ENCODE measurements at places on chromosomes 6 and 20.

DNA sequence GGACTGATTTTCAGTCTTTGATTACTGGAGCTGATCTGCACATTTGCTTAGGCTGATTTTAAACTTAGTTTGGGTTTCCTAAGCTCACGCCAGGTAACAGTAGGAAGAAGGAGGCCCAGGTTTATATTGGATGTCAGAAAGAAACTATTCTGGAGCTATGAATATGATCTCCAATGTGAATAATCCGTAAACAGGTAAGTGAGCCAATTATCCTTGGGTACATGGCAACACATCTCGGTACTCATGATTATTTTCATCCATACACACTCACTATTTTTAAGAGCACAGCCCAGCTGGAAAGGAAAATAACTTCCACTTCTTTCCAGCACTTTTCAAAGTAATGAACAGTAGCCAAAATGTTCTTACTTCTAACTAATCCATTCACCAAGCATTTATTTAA lies 7.0 kb downstream of the ATXN1 start:
- no peak for DNase-seq

- DNase-seq, result no peak
These were observed 126.1 kb downstream of the TFAP2C start for GRCh38 chr20:56755201-56755600.

GRCh38 chr20:23148731-23149570 lies 62.8 kb upstream of the CD93 start:
- DNase-seq, result no peak

DNA sequence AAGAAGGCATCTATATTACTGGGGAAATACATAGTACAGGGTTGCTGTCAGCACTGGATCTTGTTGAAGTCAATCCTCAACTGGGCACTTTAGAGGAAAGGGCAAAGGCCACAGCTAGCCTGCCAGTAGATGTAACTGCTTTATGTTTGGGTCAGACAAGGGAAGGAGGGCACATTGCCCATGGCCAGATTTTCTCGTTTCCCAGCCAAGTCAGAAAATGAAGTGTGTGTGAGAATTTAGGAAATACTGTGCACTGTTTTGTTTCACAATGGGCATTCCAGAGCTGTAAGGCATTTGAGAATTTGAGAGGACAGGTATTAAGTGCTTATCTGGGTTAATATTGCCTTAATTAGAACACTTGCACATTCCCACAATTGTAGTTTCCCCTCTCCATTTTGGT lies 183.9 kb upstream of the MCHR2 start:
- DNase-seq, result no peak

DNA sequence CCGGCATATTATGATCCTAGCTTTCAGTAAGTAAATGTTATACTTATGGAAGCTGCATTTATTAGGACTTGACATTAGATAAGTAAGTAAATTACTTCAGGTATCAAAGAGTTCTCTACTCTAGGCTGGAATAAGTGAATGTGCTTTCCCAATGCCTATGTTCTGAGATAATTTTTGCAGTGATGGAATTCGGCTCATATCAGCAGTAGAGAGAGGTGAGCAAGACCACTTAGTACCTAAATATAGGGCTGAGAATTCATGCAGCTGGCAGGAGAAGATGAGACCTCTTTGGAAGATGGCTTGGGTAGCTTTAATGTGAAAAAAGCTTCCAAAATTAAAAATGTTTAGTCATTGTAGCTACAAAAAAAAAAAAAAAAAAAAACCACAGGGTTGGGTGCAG lies 13.3 kb upstream of the BEND3 start:
- DNase-seq, result no peak

DNA sequence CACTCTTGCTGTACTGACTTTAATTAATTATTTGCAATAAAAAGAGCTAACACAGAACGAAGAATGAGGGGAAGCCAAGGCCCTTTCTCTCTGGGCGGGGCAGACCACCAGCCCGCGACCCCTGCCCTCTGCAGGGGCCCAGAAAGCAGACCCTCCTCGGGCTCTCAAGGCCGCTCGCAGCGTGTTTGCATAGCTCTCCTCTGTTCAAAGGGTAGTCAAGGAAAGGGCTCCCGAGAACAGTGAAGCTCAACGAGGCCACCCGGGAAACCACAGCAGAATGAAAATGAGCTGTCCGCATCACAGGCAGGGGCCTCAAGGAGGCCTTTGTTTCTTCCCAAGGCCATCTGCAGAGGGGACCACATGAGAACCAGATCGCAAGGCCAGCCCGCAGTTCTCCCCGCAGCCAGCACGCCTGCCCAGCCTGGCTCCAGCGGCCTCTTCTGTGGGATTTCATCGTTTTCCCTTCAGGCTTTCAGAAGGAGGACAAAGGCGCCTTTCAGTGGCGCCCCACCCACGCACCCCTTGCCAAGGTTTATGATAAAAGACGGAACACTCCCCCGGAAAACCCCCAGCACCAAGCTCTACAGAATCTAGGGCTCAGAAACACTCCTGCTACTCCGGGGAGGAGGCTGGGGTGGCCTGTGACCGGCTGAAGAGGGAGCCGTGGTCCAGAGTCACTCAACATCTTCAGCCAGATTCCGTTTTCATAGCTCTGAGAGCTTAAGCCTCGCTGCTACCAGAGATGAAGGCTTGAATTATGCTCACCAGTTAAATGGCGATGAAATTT lies 25.3 kb downstream of the ACSS1 start:
- no peak for DNase-seq

DNA sequence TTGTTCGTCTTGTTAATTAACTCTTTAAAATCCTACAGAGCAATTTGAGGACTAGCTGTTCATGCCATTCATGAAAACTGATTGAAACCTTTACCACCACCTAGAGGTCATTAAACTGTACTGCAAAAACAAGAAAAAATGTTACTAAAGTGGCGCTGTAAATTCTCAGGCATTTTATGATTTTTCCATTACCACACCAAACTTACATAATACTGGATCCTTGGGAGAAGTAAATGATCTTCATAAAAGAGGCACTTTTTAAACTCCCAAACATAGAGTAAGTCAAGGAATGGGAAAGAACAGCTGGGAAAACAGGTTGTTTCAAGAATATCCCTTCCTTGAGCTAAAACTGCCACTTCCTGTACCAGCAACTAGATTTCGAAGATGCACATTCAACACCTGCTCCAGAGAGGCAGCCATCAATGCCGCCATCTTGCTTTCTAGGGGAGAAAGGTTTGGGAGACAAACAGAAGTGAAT lies 54.3 kb downstream of the MYLIP start:
- peak; percentile 46 for DNase-seq

DNA sequence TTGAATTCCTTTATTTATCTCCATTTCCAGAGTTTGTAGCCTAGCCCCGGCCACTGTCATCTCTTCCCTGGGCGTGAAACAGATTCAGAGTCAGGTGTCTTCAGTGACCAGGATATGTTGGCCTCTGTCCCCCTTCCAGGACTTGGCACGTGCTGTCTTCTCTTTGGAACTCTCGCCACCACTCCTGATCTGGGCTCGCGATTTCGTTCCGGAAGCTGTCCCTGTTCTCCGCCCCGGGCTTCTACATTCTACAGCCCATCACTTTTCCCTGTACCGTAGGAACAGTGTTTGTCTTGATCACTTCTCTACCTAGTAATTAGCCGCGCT lies 739 bp downstream of the GSS start:
- peak; percentile 17 for DNase-seq

GRCh38 chr6:158379336-158379735 lies 67.1 kb downstream of the TULP4 start:
- DNase-seq, result peak; percentile 58

Data from epithelial cell of esophagus (primary cell).